ENCODE measurements at places on chromosomes 2 and 18. TPM values are rescaled to one million over a fixed set of nuclear protein-coding genes. Genes with fewer than 3 reads are reported as not detected.

DNA sequence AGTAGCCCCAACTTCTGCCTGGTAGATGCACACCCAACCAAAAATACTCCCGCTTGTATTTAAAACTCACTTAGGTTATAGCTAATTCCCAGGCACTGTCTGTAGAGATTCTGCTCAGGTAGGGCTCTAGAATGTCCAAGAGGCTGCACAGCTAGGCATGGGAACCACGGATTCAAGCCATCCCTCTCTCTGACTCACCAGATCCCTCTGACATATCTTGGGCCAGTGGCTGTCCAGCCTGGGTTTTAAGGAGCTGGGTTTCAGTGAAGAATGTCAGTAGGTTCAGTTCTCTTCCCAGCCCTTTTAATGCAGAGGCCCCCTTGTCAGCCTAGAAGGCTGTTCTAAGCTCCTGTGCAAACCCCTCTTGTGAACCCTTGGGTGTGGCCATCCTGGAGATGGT lies 15.9 kb upstream of the IL1R1 start:
- no peak overlapping the region for H3K27ac ChIP-seq
- H3K36me3 ChIP-seq = no peaks in the 10 kb centered on the region
- no peak overlapping the region for H3K4me3 ChIP-seq
- DNase-seq = no peak
- peaks cover 2% of the 10 kb centered on the region for H3K27me3 ChIP-seq

GRCh38 chr2:158486150-158486969 lies 29.6 kb downstream of the PKP4 start:
- no peaks in the 10 kb centered on the region for H3K36me3 ChIP-seq
- H3K27ac ChIP-seq = no peak overlapping the region
- peaks cover 7% of the 10 kb centered on the region for H3K4me1 ChIP-seq
- H3K4me3 ChIP-seq = no peak overlapping the region
- DNase-seq = no peak

- H3K36me3 ChIP-seq = no peaks in the 10 kb centered on the region
- DNase-seq = no peak
- H3K4me3 ChIP-seq = no peak overlapping the region
- no peak overlapping the region for H3K27ac ChIP-seq
- H3K4me1 ChIP-seq = peaks cover 4% of the 10 kb centered on the region
Measured at GRCh38 chr2:65576861-65577601, 144.6 kb upstream of the SPRED2 start.

- no peak overlapping the region for H3K27ac ChIP-seq
- H3K27me3 ChIP-seq = peaks cover 14% of the 10 kb centered on the region
- H3K36me3 ChIP-seq = no peaks in the 10 kb centered on the region
- H3K4me3 ChIP-seq = no peak overlapping the region
Measured at GRCh38 chr2:120432976-120433815, 87.3 kb downstream of the INHBB start.

DNA sequence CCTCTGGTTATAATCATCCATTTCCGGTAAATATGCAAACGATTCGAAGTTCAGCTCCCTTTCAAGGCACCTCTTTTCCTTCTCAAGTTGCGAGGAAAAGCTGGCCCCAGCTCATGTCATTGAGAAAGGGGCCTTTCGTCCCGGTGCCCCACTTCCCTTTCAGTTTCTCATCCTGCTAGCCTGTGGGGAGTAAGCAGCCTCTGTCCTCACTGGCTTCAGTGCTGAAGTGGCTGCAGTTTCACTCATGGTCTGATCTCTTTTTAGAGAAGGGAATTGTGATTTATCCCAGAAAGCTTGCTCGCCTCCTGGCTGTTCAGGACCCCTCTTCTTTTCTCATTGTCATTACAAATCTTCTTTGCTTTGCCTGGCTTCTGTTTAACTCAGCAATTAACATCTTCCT lies 207.5 kb downstream of the NR4A2 start:
- H3K4me1 ChIP-seq = no peaks in the 10 kb centered on the region
- no peak overlapping the region for H3K4me3 ChIP-seq
- H3K27ac ChIP-seq = no peak overlapping the region

DNA sequence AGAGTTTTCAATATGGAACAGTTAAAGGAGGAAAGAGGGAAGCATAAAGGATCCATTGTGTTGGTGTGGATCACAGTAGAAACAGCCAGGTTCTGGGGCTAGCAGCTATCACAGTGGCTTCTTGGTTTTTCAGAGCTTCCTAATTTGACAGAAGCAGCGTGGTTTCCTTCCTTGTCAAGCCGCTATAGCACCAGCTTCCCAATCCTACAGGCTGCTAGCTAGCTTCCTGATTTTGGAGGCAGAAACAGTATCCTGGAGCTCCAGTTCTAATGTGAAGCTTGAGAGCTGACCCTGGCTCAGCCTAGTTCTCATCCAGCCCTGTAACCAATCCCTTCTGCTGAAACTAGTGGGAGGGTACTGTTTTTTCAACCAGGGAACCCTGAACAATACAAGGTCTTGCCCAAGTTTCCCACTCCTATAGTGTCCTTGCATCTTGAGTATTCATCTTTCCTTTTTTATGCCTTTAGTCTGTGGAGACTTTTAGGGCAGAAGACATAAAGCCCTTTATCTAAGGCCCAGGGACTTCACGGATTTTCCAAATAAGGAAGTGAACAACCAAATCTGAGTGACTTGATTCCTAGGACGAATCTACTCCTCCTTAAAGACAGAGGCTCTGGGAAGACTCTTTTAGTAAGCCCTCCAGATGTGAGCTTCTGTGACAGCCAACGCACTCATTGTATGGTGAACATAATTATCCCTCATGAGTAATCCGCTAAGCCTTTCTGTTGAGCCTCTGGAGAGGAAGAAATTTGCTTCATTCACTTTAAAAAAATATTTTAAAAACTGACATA lies 33.8 kb downstream of the CCDC93 start:
- no peaks in the 10 kb centered on the region for H3K27me3 ChIP-seq
- no peak overlapping the region for H3K4me3 ChIP-seq
- peaks cover 55% of the 10 kb centered on the region for H3K36me3 ChIP-seq
- H3K4me1 ChIP-seq = no peaks in the 10 kb centered on the region
- no peak for DNase-seq
- H3K27ac ChIP-seq = no peak overlapping the region

DNA sequence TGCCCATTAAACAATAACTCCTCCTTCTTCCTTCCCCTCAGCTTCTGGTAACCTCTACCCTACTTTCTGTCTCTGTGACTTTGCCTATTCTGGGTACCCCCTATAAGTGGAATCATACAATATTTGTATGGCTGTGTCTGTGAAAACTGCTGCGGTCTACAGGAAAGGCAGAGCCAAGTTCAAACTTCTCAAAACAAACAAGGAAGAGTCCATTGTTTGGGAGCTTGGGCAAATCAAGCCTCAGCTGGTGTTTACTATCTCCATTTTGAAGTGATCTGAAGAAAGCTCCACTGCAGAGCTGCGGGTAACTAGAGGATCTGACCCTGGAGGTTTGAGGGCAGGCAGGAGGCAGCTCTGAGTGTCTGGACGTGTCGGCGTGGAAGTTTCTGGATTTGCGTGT lies 48.6 kb upstream of the DAPL1 start:
- H3K27me3 ChIP-seq = peaks cover 23% of the 10 kb centered on the region
- no peaks in the 10 kb centered on the region for H3K36me3 ChIP-seq
- DNase-seq = no peak
- H3K27ac ChIP-seq = no peak overlapping the region
- H3K4me1 ChIP-seq = no peaks in the 10 kb centered on the region

GRCh38 chr18:60350941-60351340 lies 21.6 kb downstream of the MC4R start:
- H3K4me1 ChIP-seq = no peaks in the 10 kb centered on the region
- no peak overlapping the region for H3K4me3 ChIP-seq
- no peaks in the 10 kb centered on the region for H3K36me3 ChIP-seq
- DNase-seq = no peak

DNA sequence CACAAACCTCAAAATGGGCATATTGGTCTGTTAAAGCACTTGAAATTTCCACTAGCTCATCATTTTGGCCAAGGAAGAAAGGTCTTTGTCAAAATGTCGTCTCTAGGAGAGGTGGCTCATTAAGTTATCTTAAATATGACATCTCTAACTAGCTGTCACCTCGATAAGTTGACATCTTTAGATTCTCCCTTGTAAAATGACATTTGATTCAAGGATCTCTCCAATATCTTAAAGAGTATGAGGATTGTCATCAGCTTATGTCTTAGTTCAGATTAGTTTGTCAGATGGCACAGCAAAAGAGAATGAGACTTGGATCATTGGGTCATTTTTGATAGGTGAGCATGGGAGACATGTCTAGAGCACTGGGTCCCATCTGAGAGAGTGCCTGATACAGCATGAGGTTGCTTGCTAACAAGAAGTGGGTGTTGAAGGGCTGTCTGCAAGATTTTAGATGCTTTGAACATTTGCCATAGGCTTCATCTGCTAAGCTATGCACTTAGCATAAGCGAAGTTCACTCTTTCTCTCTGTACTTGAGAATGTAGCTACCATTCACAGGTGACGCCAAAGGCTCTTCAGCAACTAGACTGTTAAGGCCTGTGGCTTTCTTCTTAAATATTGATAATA lies 12.9 kb downstream of the PTPRM start:
- peaks cover 7% of the 10 kb centered on the region for H3K4me1 ChIP-seq
- no peak for DNase-seq
- H3K27ac ChIP-seq = no peak overlapping the region
- no peaks in the 10 kb centered on the region for H3K27me3 ChIP-seq
- no peaks in the 10 kb centered on the region for H3K36me3 ChIP-seq
- no peak overlapping the region for H3K4me3 ChIP-seq

DNA sequence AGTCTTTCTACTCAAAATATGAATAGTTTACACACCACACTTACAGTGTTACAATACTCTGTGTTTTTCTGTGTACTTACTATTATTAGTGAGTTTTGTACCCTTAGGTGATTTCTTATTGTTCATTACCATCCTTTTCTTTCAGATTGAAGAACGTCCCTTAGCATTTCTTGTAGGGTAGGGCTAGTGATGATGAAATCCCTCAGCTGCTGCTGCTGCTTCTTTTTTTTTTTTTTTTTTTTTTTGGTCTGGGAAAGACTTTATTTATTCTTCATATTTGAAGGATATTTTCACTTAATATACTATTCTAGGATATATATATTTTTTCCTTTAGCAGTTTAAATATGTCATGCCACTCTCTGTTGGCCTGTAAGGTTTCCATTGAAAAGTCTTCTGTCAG lies 29.0 kb upstream of the SERPINB2 start:
- no peaks in the 10 kb centered on the region for H3K36me3 ChIP-seq
- H3K27ac ChIP-seq = no peak overlapping the region
- no peak overlapping the region for H3K4me3 ChIP-seq
- H3K27me3 ChIP-seq = peaks cover 12% of the 10 kb centered on the region
- H3K4me1 ChIP-seq = no peaks in the 10 kb centered on the region

DNA sequence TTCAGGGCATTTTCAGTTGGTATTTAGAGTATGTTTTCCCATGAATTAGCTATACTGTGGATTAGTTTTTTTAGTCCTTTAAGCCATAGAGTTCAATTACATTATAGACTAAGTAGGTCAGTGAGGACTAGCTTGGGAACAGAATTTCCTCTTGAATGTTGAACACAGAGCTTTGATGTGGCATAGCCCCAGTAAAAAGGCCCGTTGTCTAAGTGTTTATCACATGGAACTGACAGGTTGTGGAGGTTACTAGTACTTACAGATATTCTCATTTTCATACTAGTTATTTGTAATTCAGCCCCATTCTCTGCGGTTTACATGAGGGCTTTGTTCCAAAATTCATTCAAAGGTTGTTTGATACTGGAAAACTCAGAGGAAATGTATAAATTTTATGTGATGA lies 6.2 kb downstream of the INSIG2 start:
- DNase-seq = no peak
- peaks cover 45% of the 10 kb centered on the region for H3K4me1 ChIP-seq
- no peaks in the 10 kb centered on the region for H3K27me3 ChIP-seq
- H3K4me3 ChIP-seq = no peak overlapping the region
- no peak overlapping the region for H3K27ac ChIP-seq

DNA sequence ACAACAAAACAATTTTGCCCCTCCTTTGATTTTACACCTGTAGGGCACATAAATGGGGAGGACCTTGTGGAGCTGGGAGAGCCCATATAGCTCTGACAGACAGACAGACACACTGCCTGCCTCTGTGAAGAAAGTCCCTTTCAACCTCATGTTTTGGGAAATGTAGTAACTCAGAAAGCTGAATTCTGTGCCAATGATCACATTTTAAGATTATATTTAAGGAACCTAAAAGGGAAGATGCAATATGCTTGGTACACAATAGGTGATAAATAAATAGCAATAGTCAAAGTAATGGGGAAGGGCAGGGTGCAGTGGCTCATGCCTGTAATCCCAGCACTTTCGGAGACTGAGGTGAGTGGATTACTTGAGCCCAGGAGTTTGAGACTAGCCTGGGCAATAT lies 446.4 kb upstream of the ID2 start:
- H3K4me3 ChIP-seq = no peak overlapping the region
- peaks cover 21% of the 10 kb centered on the region for H3K4me1 ChIP-seq
- no peak for DNase-seq
- peaks cover 5% of the 10 kb centered on the region for H3K27me3 ChIP-seq
- H3K36me3 ChIP-seq = peaks cover 10% of the 10 kb centered on the region

DNA sequence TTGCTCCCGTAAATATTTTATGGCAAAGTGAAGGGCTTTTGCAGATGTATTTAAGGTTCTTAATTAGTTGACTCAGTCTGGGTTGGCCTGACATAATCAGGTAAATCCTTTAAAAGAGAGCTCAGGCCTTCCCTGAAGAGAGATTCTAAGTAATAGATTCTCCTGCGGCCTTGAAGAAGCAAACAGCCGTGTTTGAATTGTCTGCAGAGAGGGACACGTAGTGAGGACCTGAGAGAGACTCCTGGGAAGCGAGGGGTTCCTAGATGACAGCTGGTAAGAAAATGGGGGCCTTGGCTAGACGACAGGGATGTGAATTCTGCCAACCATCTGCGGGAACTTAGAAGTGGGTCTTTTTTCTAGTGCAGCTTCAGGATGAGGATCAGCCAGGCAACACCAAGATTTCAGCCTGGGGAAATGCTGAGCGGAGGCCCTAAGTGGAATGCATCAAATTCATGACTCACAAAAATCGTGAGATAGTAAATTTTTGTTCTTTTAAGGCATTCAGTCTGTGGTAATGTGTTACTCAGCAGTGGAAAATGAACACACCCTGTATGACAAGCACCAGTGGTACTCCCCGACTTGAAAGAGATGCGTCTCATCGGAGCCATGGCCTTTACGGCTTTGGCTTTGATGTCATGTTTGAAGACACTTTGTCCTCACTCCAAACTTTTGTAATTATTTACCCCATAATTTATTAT lies 62.1 kb upstream of the SMIM21 start:
- H3K27me3 ChIP-seq = peaks cover 14% of the 10 kb centered on the region
- H3K4me1 ChIP-seq = no peaks in the 10 kb centered on the region
- H3K27ac ChIP-seq = no peak overlapping the region
- no peak for DNase-seq

GRCh38 chr2:10004836-10005235 lies 38.5 kb upstream of the KLF11 start:
- H3K4me1 ChIP-seq = peaks cover 1% of the 10 kb centered on the region
- H3K27ac ChIP-seq = no peak overlapping the region

GRCh38 chr2:109375131-109375561 lies 238.6 kb downstream of the SEPTIN10 start:
- no peaks in the 10 kb centered on the region for H3K4me1 ChIP-seq
- no peak for DNase-seq
- H3K27me3 ChIP-seq = peaks cover 8% of the 10 kb centered on the region

ACKR3 gene
- 2.7 TPM for total RNA-seq

SPC25 gene
- total RNA-seq = 34.2 TPM

CHST9 gene
- total RNA-seq = not detected

TLX2 gene
- total RNA-seq = 2.6 TPM

VPS4B gene
- 72.4 TPM for total RNA-seq

CDH19 gene
- total RNA-seq = not detected

CELF4 gene
- not detected for total RNA-seq

NEUROD1 gene
- not detected for total RNA-seq

FAM237A gene
- total RNA-seq = not detected

UGT1A8 gene
- total RNA-seq = not detected

CAPN14 gene
- total RNA-seq = 0.35 TPM

ZSWIM2 gene
- not detected for total RNA-seq

GCG gene
- total RNA-seq = not detected

Data from activated CD4-positive, alpha-beta memory T cell treated with anti-CD3 and anti-CD28 coated beads, Interleukin-2, amount 10 ng/mL, durations not matched to agents 7 days and 5 days (primary cell).